ENCODE measurements at places on chromosomes 11 and 22. TPM values are rescaled to one million over a fixed set of nuclear protein-coding genes. Genes with fewer than 3 reads are reported as not detected.
A peak's percentile ranks its signal among the peaks of the same experiment; 100 is the strongest.

GRCh38 chr22:25361899-25362214, 142.4 kb downstream of the CRYBB2 start:
- no peak for DNase-seq

DNA sequence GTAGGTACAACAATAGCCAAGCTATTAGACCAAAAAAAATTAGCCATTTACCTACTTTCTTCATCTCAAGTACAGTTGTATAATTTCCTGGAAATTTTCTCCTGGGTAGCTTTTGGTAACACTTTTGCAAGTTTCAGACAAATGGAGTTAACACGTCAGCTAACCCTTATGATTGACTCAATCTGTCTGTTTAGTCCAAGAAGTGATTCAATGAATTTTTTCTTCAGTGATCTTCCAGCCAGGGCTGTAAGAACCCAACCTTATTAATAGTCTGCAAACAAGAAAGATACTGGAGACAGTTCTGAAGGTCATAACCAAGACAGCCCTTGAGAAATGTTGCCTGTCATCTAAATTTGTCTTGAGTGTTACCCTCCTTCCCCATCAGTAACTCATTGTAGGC, 30.1 kb upstream of the FIBIN start:
- DNase-seq, result no peak

DNA sequence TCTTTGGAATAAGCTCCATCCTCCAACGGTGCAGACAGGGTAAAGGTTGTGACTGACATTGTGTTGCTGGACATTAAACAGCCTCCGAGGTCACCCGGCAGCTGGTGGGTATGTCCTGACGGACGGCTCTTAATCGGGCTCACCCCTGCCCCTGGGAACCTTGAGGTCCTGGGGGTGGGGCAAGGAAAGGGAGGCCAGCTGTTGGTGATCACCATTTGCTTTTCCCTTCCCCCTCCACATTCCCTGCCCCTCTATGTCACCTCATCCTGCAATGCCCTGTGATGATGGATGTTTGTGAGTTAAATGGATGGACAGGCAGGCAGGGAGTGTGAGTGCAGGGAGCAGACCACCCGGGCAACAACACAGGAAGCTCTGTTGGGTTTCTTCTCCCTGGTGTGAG, 26.3 kb downstream of the APLNR start:
- DNase-seq, result no peak

- peak; percentile 77 for DNase-seq
Measured at GRCh38 chr11:47004595-47005033, 68.1 kb downstream of the CSTPP1 start.

DNA sequence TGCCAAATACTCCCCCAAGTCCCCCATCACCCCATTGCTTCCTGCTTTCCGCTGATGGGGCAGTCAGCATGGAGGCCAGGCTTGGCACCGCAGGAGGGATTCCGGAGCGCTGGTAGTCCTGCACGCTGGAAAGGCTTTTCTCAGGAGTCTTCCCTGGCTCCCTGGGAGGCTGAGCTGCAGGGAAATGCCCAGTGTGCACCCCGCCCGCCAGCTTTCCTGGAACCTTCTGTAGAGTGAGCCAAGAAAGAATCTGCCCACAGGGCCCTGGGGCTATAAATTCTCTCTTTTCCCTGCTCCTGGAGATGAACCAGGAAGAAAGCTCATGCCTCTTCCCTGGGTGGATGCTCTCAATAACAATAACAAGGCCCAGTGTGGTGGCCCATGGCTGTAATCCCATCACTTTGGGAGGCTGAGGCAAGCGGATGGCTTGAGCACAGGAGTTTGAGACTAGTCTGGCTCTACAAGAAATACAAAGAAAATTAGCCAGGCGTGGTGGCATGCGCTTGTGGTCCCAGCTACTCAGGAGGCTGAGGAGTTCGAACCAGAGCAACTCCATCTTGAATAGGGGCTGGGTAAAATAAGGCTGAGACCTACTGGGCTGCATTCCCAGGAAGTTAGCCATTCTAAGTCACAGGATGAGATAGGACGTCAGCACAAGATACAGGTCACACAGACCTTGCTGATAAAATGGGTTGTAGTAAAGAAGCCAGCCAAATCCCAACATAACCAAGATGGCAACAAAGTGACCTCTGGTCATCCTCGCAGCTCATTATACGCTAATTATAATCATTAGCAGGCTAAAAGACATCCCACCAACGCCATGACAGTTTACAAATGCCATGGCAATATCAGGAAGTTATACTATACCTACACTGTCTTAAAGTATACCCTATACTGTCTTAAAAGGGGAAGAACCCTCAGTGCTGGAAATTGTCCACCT, 46.4 kb upstream of the FTH1 start:
- no peak for DNase-seq

DNA sequence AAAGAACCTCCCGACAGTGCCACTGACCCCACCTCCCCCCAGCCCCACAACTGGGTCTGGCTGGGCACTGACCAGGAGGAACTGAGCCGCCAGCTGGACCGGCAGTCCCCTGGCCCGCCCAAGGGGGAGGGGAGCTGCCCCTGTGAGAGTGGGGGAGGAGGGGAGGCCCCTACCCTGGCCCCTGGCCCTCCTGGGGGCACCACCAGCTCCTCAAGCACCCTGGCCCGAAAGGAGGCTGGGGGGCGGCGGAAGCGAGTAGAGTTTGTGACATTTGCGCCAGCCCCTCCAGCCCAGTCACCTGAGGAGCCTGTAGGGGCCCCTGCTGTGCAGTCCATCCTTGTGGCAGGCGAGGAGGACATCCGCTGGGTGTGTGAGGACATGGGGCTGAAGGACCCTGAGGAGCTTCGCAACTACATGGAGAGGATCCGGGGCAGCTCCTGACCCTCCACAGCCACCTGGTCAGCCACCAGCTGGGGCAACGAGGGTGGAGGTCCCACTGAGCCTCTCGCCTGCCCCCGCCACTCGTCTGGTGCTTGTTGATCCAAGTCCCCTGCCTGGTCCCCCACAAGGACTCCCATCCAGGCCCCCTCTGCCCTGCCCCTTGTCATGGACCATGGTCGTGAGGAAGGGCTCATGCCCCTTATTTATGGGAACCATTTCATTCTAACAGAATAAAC, 12.3 kb downstream of the TMEM132A start:
- no peak for DNase-seq

DNA sequence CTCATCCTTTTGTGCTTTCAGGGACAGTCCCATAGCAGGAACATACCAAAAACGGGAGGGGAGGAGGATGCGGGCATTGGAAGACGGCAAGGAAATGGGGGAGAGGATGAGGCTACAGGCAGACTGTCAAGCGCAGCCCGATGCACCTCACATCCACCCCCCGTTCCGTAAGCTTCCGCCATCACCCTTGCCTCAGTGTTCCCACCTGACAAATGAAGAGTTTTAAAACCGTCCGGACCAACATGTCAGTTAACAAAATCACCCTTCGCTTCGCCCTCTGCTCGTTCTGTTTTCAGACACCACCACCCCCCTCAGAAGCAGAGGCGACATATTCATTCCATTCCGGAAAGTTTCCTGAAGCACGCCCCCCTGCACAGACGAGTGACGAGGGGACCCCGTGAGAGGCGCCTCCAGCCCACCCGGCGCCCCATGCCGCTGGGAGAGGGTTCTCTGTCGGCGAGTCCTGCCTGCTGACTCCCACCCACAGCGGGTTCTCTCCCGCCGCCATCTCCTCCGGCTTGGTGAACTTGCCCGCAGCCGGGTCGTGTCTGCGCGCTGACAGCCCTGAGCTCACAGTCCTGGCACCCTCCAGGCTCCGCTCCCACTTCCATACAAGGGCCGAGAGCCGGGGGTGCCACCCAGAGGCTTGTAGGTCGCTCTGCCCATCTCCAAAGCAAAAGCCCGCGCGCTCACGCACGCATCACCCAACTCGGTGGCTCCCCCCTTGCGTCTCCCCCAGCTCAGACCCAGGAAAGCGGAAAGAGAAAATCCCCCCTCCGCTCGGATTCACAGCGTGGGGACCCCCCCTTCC, 1.5 kb downstream of the IGSF9B start:
- no peak for DNase-seq

- no peak for DNase-seq
Measured at GRCh38 chr11:57427727-57428082, 784 bp upstream of the SLC43A3 start.

GRCh38 chr11:72815110-72815618, 953 bp downstream of the ATG16L2 start:
- DNase-seq, result no peak

GRCh38 chr22:47191671-47192650, 429.5 kb downstream of the TBC1D22A start:
- no peak for DNase-seq

DNA sequence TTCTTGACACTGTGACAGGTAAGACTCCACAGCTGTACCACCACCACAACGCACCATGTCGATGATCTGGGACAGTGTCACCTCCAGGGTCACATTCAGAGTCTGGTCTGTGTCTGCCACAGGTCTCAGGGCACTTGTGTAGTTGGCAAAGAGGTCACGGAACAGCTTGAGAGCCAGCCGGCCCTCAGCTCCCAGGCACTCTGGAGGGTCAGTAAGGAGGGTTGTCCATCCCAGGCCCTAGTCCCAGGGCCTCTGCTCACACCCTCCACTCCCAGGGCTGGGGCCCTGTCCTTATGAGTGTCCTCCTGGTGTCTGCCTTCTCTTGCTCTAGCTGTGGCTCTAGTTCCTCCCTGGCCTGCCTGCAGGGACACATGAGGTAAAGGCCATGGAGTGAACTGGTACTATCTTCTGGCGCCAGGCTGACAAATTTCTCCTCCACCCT, 1.4 kb downstream of the CHRNA10 start:
- DNase-seq, result no peak

GRCh38 chr22:49431551-49431950, 396.1 kb downstream of the BRD1 start:
- DNase-seq, result no peak

- no peak for DNase-seq
Measured at GRCh38 chr11:35146074-35146521, 7.1 kb downstream of the CD44 start.

- DNase-seq, result no peak
Measured at GRCh38 chr11:7208391-7208790, 43.3 kb upstream of the SYT9 start.

- DNase-seq, result no peak
Measured at GRCh38 chr11:65424205-65425104, 1.9 kb downstream of the NEAT1 start.

GRCh38 chr22:48748860-48749554, 1078.7 kb downstream of the BRD1 start:
- DNase-seq, result no peak

- DNase-seq, result no peak
Measured at GRCh38 chr22:39316440-39317083, 2.9 kb downstream of the RPL3 start.

DNA sequence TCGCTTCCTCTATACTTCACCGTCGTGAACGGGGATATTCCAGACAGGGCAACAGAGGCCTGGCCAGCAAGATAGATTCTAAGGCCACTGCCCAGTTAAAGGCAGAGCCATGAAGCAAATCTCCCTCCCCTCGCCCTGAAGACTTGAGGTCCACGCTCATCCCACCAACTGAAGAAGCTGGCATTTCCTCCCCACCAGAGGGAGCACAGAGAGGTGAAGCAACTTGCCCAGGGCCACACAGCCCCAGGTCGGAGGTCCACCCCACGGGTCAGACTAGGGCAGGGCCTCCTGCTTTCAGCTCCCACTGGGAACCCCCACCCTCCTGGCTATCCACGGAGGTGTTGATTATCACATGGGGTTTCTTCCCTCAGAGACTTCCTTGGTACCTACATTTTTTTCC, 27.4 kb downstream of the MN1 start:
- no peak for DNase-seq

GRCh38 chr11:119089319-119089718, 4.6 kb downstream of the HMBS start:
- no peak for DNase-seq

- no peak for DNase-seq
Measured at GRCh38 chr11:116224154-116224888, 548.5 kb downstream of the BUD13 start.

GRCh38 chr11:102733232-102733875, 8.6 kb upstream of the MMP8 start:
- no peak for DNase-seq

DNA sequence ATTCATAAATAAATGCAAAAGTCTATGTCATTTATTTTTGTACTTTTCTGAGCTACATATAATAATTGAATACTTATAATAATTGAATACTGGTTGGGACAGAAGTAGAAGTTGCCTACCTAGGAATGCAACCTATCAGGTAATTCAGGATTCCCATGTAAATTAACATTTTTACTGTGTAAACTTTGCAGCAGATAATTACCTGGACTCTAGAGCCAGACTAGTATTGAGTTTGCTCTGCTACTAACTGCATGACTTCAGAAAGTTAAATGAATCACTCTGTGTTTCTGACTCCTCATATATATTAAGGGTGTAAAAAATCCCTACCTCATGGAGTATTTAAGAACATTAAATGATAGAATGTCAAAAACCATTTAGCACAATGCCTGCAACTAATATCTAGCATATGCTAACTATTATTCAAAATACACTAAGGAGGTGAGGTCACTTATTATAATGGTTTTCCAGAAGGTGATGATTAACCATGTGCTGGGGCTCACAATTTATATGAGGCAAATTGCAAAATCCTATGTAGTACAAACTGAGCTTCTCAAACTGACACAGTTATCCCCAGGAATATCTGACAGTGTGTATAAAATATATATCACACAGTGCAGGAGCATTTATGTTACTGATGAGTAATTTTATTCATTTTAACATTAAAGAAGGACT, 138.1 kb upstream of the ANO3 start:
- DNase-seq, result peak; percentile 37

- DNase-seq, result no peak
Measured at GRCh38 chr11:33521384-33521783, 179.2 kb downstream of the C11orf91 start.

DNA sequence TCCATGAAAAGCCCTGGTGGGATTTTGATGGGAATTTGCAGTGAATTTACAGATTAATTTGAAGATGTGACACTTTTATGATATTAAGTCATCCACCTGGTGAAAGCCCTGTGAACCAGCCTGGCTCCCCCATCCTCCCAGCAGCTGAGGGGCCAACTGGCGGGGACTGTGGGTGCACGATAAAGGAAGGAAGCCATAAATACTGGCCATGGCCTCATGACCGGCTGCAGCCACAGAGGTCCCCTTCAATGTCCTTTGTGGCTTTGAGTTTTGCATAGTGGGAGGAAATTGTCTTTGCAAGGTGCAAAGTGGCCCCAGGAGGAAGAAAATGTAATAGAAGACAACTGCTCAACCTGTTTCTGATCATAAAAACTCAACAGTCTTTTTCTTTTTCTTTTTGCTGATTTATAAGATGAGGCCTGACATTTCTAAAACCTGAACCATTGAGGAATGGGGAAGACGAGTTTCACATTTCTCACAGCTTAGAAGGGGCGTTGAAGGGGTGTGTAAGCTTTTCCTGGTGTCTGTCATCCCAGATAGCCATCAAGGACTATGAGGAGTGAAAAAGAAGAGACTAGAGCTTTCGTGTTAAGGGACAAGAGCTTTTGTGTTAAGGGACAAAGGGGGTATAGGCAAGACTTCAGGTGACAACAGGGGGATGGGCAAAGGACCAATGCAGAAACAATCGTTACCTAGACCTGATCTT, 6.3 kb upstream of the NDUFV1 start:
- no peak for DNase-seq

GRCh38 chr11:12626616-12627015, 47.6 kb upstream of the TEAD1 start:
- DNase-seq, result no peak

The KLHL35 gene
- 0.39 TPM for polyA plus RNA-seq

The TBX1 gene
- 1.4 TPM for polyA plus RNA-seq

The SLC37A2 gene
- polyA plus RNA-seq, result 7.7 TPM

The POLD3 gene
- polyA plus RNA-seq, result 15.9 TPM

The GDPD4 gene
- not detected for polyA plus RNA-seq

The CSF2RB gene
- 4.1 TPM for polyA plus RNA-seq

The PLAAT5 gene
- 4.3 TPM for polyA plus RNA-seq

The IZUMO1R gene
- not detected for polyA plus RNA-seq

The KIAA1671 gene
- 13.0 TPM for polyA plus RNA-seq
